ENCODE measurements at places on chromosomes 7 and 10.

GRCh38 chr10:63744060-63744941, 223.1 kb downstream of the REEP3 start:
- no peak for DNase-seq

DNA sequence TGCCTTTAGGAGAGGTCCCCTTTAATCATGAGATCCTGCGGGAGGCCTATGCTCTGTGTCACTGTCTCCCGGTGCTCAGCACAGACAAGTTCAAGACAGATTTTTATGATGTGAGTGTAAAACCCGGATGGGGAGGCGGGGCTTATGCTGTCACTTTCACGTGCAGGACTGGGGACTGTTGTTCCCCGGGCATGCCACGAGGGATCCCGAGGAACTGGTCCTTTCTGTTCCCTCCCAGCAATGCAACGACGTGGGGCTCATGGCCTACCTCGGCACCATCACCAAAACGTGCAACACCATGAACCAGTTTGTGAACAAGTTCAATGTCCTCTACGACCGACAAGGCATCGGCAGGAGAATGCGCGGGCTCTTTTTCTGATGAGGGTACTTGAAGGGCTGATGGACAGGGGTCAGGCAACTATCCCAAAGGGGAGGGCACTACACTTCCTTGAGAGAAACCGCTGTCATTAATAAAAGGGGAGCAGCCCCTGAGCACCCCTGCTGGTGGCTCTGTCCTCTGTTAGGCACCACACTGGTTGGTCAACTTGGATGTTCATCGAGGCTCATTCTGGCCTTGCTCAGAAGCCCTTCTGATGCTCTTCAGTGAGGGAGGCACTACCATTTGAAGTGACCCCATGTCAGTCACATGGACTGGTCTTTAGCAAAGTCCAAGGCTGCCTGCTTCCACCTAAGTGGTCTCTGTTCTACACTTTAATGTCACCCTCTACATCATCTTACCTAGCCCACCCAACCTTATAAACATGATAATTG, 2.8 kb downstream of the COPS6 start:
- no peak for DNase-seq

- no peak for DNase-seq
These were observed 448.8 kb downstream of the LRMDA start for GRCh38 chr10:75880031-75880775.

DNA sequence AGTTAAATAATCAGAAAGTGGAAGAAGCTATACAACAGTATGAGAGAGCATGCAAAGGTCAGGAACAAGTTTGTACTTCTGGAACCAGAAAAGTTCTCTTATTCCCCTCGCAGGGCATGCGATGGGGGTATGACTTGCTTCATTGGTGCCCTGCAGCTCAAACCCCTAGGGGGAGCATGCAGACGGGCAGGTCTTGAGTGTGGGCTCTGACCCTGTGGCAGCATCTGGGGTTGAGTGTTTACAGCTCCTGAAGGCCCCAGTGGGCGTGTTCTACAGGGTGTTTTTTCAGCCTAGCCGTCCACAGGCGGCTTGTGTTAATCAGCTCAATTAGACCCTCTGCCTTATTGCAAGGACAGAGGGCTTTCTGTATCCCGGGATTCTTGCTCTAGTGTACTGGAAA, 44.5 kb downstream of the KIF20B start:
- DNase-seq, result no peak

- no peak for DNase-seq
These were observed 118.8 kb downstream of the CLEC2L start for GRCh38 chr7:139642283-139642682.

GRCh38 chr10:117135026-117135372, 3.1 kb downstream of the VAX1 start:
- DNase-seq, result no peak
